ENCODE measurements at places on chromosomes 13 and 19.

DNA sequence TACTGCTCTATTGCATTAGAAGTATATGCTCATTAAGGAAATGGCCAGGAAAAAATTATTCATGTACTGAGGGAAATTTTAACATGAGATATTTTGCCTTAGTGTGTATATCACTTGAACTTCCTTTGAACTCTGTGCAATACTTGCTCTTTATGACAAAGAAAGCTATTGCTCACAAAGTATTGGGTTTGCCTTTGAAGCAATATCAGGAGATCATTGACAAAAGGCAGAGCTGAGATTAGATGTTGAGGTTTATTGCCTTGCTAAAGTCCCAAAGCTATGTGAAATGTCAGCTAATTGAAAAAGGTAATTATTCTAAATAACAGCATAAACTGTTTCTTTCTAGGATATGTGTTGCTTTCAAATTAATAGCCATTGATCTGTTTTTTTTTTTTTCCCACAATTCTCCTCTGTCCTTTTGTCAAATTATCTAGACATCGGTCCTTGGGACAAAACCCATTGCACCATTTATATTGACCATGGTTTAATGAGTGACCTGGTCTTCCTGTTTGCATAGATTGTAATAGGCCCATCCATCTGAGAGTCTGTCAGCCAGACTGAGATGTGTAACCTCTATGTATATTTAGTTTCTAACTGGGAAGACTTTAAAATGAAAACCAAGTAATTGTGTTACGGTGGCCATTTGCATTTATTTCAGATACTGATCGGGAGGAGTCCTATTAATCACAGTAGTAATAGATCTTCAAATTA lies 752.7 kb upstream of the GPC6 start:
- DNase-seq = no peak

DNA sequence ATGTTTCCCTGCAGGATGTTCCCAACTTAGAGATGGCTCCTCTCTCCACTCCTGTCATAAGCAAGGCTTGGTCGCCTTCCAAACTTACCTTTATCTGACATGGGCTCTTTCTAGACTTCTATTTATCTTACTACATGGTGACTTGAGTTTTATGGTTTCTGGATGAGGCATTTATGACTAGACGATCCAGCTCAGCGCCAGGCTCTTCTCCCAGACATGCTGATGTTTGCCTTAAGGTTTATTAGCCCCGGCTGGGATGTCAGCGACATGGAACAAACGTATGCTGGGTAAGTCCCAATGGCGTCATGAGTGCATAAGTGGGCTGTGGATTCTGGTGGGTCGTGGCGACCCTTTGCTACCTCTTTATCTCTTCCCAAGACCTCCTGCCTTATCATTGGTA lies 39.8 kb upstream of the SLC15A1 start:
- peak; percentile 50 for DNase-seq

GRCh38 chr19:15249972-15250639 lies 17.9 kb upstream of the EPHX3 start:
- no peak for DNase-seq

DNA sequence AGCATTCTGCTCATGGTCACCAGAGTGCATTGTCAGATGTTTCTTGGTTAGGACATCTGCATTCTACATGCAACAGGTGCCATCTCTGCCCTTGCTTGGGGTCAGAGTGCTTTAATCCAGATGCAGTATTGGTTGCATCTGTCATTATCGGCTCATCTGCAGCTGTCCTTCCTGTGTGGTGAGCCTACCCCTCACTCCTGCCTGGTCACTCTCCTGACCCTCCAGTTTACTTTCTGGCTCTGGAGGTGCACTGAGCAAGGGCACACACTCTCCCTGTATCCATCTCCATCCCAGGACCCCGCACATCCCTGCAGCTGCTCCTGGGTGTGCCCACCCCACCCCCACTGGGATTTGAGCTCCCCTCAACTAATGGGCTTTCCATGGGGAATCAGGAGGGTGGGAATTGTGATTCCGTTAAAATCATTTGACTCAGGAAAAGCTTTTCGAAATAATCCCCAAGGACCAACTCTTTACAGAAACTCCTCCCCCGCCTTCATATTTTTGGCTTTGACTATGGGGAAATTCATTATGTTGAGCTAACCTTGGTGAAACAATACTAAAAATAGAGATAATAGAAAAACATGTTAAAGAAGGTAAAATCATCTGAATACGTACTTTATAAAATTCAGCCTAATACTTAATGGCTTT lies 70.2 kb downstream of the COL4A2 start:
- no peak for DNase-seq

DNA sequence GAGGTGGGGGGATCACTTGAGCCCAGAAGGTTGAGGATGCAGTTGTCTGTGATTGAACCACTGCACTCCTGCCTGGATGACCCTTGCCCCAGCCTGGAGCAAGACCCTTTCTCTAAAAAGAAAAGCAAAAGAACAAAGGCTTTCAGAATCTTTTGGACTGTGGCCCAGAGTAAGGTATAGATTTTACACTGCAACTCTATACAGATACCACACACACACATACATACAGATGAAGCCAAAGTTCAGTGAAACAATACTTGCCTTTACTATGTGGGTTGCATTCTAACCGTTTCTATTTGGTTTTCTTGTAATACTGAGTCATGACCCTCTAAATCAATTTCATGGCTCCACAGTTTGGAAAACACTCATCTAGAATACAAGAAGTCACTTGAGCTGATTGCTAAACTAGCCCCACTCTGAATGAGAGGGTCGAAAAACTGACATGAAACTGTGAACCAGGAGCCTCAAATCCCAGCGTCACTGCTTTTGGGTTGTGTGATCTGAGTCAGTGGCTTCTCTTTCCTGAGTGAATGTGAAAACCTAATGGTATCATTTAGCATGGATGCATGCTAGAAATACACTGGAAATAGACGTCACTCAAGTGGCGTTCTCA lies 756.1 kb downstream of the UQCRFS1 start:
- no peak for DNase-seq

- DNase-seq = no peak
Observed at GRCh38 chr19:46574533-46574932, 26.6 kb upstream of the CALM3 start.

DNA sequence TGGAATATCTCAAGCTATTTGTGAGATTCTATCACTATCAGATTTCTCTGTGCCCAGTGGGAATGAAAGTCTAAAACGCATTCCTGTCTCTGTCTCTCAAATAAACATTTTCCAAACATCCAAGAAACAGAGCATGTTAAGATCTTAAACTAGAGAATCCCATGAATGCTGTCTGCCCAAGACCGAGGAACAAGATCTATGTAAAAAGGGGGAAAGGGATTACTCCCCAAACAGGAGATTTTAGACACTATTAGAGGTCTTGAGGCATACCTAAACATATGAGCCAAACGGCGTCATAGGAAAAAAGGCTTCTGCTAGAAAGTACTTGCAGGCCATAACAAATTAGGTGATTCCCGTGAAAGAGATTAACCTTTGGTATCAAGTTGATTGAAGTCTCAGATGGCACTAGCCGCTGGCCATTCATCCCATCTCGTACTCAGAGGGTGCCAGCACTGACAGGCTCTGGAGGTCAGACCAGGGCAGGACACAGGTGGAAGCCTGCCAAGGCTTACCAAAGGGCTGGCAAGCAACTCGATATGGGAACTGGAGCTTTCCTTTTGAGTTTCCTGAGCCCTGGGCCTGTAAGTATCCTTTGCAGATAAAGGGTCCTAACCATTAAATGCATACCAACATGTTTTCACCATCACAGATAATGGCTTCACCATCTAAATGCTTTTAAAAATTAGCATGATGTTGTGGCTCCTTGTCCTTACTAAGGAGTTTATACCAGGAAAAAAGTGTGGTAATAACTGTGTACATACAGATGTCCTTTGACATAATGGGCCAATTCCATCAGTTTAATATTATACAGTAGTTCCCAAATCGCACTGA lies 225.2 kb downstream of the FOXO1 start:
- peak; percentile 41 for DNase-seq

DNA sequence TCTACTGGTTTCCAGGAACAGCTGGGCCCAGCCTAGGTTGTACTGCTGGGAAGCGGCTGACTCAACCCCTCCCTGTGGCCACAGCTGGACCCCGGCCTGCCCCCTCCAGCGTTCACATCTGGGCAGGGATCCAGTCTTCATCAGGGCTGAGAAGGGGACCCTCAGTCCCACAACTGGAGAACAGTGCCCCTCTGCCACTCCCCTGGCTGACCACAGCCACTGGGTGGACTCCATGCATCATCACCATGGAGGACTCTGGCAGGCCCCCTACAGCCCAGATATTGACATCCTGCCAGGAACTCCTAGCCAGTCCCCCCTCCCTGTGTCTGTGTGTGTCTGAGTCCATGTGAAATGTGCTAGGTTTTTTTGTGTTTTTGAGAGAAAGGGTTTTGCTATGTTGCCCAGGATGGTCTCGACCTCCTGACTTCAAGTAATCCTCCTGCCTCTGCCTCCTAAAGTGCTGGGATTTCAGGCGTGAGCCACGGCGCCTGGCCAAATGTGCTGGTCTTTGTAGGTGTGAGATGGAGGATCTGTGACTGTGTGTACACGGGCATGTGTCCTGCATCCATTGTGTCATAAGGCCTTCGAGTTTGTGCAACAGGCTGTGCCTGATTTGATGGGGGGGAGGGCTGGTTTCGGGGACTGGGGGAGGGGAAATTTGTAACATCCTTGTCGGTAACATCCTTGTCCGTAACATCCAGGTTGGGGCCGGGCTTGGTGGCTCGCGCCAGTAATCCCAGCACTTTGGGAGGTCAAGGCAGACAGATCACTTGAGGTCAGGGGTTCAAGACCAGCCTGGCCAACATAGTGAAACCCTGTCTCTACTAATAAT lies 4.0 kb upstream of the HOOK2 start:
- DNase-seq = peak; percentile 61

- DNase-seq = no peak
Observed at GRCh38 chr19:41945135-41945766, 13.9 kb downstream of the RABAC1 start.

GRCh38 chr19:3655402-3656072 lies 28.9 kb upstream of the CACTIN start:
- no peak for DNase-seq

- no peak for DNase-seq
Observed at GRCh38 chr13:109875746-109876145, 89.4 kb upstream of the IRS2 start.

- no peak for DNase-seq
Observed at GRCh38 chr13:114022876-114023275, 49.0 kb upstream of the C13orf46 start.

- DNase-seq = no peak
Observed at GRCh38 chr19:9453953-9454352, 18.6 kb upstream of the ZNF266 start.

DNA sequence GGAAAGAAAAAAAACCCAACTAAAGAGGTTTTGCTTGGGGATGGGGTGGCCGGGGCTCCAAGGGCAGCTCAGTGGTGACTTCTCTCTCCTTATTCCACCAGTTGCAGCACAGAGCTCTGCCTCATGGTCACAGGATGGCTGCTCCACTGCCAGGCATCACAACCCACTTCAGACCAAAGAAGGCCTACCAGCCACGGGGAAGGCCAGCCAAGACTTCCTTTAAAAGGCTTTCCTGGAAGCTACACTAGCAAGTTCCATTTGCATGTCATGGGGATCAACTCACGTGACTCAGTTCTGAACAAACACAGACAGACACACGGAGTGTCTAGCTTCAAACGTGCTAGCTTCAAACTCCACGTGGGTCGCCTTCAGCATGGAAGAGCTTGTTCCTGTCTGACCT lies 13.2 kb upstream of the EIF3G start:
- DNase-seq = no peak

- no peak for DNase-seq
Observed at GRCh38 chr13:105804561-105805190, 730.8 kb downstream of the EFNB2 start.

GRCh38 chr19:16433986-16434385 lies 37.8 kb downstream of the EPS15L1 start:
- DNase-seq = no peak

- DNase-seq = no peak
Observed at GRCh38 chr13:100532090-100532766, 56.4 kb downstream of the GGACT start.

GRCh38 chr19:9986787-9987281 lies 23.5 kb downstream of the COL5A3 start:
- DNase-seq = no peak

- no peak for DNase-seq
Observed at GRCh38 chr13:68551701-68552522, 1321.8 kb upstream of the PCDH9 start.

DNA sequence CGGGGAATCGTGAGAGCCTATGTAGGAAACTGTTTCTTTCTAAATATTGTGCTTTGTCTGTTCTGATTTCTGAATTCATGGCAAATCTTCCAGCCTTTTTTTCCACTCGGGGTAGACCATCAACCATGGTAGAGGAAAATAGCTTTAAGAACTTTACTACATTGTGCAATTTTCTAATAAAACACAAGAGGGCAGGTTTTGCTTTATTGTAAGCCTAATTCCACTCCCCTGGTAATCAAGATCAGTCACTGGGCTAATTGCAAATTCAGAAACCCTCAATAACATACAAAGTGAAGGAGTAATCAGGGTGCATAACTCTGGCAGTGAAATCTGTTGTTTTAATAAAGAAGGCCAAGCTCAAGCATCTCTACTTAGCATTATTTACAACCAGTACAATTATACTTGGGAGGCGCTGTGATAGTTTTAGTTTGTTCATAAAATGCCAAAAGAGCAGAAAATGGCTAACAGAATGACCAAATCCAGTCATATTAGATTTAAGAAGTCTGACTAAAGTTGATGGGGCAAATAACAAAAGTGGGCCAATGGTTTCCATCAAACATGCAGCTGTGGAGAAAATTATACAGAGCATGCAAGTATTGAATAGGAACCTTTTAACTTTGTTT lies 43.8 kb downstream of the DCT start:
- DNase-seq = peak; percentile 91

GRCh38 chr19:6610934-6611852 lies 20.2 kb upstream of the CD70 start:
- DNase-seq = no peak

DNA sequence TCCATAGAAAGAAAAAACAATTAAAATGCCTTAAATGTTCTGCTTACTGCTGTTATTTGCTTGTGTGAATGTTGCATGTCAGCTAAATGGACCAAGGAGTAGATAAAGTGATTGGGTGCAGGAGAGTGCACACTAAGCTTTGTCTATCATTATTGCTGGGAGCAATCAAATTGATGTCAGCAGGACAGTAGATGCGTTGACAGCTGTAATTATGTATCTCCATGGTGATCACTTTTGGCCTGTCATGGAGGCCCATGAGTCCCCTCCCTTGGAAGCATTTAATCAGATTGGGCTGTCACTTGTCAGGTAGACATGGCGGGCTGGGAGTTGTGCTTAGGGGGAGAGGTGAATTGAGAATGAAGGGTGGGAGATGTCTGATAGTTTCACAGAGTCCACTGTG lies 215.3 kb downstream of the PCCA start:
- DNase-seq = no peak

DNA sequence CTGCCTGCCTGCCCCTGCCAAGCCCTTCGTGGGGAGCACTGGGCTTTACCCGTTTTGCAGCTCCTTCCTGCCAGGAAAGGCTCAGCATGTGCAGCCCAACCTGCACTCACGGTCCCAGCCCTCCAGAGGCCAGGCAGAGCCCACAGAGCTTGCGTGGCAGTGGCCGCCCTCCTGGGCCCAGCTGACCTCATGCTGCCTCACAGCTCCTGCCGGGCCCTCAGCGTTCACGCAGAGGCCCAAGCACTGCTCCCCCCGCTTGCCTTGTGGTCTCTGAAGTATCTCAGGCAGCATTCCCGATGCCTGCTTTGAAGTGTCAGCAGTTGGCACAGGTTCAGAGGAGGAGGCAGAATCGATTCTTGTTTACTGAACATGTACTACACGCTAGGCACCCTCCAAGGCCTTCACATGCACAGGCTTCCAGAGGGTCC lies 32.5 kb downstream of the CAPN12 start:
- peak; percentile 45 for DNase-seq

- no peak for DNase-seq
Observed at GRCh38 chr19:6018786-6019185, 40.8 kb upstream of the RANBP3 start.

Data from DMS79 treated with DMSO at 0.1 percent for 48 hours (cell line).